ENCODE measurements at places on chromosomes 16 and 17. TPM values are rescaled to one million over a fixed set of nuclear protein-coding genes. Genes with fewer than 3 reads are reported as not detected.

- DNase-seq: no peak
Measured at GRCh38 chr17:77640916-77641605, 317.4 kb upstream of the TNRC6C start.

DNA sequence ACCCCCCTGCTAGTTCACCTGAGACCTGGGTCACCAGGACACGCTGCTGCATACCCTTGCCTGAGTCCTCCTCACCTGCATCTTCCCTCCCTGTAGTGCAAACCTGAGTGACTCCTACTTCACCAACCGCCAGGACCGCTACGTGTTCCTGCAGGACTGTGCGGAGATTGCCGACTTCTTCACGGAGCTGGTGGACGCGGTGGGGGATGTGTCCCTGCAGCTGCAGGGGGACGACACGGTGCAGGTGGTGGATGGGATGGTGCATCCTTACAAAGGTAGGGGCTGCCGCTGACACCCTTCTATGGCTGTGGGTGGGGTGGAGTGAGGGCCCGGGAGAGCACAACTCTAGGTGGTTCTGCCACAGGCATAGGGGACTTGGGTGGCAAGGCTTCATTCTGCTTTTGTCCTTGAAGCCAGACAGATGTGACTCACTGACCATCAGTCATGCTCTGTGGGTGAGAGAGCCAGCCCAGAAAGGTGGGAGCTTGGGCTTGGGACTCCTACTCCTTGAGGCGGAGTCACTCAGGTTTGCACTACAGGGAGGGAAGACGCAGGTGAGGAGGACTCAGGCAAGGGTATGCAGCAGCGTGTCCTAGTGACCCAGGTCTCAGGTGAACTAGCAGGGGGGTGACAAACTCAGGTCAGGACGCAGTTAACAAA is 22.3 kb downstream of the PGS1 start:
- no peak for DNase-seq

DNA sequence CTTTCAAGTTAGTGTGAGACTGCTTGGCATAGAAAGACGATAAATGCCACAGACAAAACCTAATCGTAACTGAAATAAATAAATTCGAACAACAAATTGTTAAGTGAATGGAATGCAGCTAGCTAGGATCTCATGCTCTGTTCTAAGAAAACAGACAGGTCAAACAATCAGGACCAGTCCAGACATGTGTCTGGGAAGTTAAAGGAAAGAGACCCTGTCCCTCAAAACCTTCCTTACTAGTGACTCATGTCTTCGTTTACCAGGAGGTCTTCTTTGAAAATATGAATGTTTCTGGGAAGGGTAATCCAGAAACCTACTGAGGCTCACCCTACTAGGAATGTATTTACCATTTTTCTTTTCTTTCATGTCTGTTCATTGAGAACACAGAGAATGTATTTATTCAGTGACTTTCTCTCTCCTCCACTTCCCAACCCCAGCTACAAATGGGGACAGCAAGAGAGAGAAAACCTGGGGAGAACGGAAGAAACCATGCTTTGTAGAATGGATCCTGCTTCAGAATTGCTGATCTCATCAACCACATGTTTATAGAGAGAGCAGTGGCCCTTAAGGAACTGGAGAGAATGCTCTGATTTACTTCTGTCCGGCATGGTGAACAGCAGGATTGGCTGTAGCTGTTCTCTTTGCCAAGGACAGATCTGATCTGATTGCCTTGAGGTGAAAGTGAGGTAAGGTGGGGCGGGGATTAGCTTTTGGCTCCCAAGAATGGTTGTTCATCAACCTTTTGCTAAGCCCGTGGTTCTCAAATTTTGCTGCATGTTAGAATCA is 39.4 kb upstream of the DHX8 start:
- DNase-seq: no peak

DNA sequence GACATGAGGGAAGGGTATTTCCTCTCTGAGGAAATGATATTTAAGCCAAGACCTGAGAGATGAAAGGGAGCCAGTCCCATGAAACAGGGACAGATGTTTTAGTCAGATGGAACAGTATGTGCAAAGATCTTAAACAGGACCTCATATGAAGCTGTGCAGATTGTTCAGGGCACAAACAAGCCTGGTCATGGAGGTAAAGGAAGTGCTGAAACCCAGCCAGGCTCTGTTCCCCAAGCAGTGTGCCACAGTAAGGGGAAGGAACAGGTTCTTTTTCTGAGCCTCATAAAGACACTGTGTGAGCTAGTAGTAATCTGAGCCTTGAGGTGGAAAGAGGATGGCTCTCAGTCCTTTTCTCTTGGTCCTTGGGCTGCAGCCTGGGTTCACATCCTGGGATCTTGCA is 159.9 kb downstream of the ANKFN1 start:
- DNase-seq: no peak

DNA sequence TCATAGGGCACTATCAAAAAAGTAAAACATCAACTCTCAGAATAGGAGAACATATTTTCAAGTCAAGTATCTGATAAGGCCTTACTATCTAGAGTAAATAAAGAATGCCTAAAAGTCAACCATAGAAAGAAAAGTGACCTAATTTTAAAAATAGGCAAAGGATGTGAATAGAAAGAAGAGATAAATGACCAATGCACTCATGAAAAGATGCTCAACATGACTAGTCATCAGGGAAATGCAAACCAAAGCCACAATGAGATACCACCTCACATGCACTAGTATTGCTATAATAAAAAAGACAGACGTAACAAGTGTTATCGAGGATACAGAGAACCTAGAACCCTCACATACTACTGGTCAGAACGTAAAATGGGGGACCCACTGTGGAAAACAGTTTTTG is 90.8 kb downstream of the DYNLRB2 start:
- DNase-seq: no peak

DNA sequence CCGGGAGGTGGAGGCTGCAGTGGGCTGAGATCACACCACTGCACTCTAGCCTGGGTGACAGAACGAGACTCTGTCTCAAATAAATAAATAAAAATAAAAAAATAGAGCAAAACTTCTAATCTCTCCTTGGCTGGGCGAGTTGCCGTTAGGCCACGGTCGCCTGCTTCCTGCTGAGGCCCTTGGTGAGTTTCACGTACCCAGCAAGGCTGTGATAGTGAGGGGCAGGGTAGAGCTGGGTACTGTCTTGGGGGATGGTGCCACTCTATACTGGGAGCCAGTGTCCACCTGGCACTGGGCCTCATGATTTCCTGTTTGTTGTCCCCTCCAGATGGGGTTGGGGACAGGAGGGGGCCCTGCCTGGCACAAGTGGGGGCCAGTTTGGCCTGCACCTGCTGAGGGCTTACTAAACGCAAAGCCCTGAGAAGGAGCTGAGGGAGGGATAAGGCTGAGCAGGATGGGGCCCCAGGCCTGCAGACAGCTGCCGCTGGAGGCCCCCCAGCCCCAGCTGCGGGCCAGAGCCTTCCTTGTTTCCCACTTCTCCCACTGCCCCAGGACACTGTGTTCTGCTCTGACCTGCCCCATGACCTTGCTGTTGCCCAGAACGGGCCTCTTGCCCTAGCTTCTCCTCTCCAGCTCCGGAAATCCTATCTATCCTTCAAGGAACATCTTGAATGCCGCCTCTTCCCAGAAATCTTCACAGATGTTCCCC is 25.4 kb downstream of the GJD3 start:
- peak; percentile 9 for DNase-seq

DNA sequence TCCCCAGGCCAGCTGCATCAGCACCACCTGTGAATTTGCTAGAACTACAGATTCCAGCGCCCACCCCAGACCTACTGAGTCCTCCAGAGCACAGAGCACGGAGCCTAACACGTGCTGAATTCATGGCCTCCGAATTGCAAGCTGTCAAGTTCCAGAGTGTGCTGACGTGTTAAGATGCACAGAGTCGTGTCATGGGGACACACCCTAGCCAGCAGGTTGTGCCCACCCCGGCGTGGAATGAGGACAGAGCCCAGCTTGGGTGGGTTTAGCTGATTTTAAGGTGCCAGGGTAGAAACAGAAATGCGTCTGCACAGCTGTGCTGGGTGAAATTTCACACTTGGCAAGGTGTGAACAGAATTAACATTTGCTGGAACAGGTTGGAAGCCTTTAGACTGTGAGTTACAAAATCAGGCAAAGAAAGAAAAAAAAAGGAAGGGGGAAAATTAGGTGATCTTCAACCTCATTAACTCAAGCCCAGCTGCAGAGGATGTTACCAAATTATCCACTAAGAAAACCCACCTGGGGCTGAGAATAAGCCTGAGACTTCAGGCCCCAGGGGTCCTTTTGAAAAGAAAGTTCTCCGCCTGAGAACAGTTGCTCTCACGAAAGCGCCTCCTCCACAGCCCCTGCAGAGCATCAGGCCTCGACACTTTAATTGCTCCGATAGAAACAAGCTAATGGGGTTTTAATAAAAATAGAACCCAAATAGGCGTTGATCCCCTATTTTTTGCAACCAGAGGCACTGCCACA is 27.1 kb downstream of the GINS3 start:
- no peak for DNase-seq

DNA sequence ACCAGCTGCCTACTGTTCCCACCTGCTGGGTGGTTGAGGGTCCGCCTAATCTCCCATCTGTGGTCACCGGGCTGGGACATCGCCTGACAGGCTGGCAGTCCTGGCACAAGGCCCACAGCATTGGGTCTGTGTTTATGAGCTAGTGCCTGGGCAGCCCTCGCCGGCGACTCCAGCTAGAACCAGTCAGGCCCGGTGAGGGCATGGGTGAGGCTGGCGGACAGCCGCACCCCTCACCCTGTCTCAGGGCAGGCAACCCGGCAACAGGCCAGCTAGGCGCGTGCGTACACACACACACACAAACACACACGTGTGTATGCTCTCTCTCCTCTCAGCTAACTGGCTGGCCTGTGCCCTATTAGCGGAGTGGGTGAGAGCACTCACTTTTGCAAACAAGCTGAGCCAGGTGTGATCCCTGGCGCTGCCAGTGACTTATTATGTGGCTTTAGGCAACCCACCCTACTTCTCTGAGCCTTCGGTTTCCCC is 10.4 kb downstream of the HSD11B2 start:
- peak; percentile 95 for DNase-seq

- no peak for DNase-seq
Measured at GRCh38 chr17:40791787-40792436, 7.8 kb downstream of the KRT28 start.

DNA sequence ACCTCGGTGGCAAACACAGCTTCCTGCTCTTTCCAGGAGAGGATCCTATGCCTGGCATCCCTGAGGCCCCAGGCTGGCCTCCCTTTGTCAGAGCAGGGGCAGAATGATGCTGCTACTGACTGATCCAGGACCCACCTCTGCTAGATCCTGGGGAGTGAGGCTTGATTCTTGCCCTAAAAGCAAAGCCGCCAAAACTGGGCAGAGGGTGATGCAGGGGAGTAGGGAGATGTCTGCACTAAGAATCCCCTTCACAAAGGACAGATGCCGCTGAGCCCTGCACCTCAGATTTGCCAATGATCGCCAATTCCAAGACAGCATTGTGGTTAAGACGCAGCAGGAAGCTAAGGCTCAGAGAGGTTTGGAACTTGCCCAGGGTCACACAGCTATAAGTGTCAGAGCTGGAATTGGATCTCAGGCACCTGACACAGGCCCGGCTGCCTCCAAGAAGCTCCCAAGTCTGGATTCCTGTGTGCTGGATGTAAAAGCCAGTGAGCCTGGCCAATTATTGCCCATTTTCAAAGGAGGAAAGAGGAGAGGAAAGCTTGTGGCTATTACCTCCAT is 60.7 kb upstream of the TNRC6C start:
- no peak for DNase-seq

DNA sequence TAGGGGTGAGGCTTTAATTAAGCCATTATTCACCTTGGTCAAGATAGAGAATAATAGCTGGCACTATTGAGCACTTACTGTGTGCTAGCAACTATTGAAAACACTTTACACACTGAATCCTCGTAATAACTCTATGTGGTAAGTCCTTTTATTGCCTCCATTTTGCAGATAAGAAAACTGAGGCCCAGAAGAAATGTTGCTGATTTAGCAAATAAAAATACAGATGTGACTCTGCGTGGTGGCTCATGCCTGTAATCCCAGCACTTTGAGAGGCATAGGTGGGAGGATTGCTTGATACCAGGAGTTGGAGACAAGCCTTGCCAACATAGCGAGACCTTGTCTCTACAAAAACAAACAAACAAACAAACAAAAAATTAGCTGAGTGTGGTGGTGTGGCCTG is 19.4 kb downstream of the OTOA start:
- DNase-seq: no peak

DNA sequence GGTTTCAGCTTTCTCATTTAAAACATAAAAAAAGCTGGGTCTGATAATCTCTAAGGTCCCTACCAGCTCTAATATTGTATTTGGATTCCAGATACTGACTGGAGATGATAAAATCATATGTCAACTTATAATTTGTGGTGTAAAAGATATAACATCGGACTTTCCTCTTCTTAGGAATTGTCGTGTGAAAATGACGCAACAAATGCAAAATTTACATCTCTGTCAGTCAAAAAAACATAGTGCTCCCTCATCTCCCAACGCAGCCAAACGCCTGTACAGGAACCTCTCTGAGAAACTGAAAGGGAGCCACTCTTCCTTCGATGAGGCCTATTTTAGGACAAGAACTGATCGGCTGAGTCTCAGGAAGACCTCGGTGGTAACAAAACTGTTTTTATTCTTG is 197.3 kb downstream of the ANKFN1 start:
- no peak for DNase-seq

- DNase-seq: no peak
Measured at GRCh38 chr17:58309918-58310259, 18.7 kb downstream of the TSPOAP1 start.

- no peak for DNase-seq
Measured at GRCh38 chr16:35377142-35377541, 1917.7 kb downstream of the TP53TG3F start.

DNA sequence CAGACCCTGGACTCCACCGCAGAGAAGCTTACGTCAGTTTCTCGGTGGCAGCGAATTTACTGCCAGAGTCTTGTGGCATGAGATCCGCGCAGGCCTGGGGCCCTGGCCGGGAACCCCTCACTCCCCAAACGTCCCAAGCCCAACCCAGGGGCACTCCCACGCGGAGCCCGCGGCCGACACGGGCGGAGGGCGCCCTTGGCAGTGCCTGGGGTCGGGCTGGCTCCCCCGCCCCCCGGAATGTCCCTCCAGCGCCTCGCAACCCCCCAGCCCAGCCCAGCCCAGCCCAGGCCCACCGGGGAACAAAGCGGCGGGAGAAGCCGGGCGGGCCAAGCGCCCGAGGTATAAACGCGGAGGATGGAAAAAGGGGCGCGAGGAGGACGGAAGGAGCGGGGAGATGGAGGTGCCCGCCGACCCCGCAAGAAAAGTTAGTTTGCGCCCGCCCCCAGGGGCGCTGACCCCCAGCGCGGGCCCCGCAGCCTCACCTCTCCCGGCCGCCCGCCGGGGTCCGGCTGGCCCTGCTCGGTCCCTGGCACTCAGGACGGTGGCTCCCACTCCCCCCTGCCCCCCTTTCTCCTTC is 330 bp downstream of the CASKIN2 start:
- DNase-seq: no peak

- DNase-seq: no peak
Measured at GRCh38 chr16:1762196-1762878, 9.0 kb downstream of the NME3 start.

- peak; percentile 93 for DNase-seq
Measured at GRCh38 chr17:41648411-41649195, 24.2 kb upstream of the KRT17 start.

GRCh38 chr17:30869005-30869404 is 37.0 kb downstream of the TEFM start:
- no peak for DNase-seq

Gene CACNG4
- not detected for total RNA-seq

Gene CDRT15
- not detected for total RNA-seq

Gene SCARF1
- total RNA-seq: 12.4 TPM

Gene OR1A1
- total RNA-seq: not detected

Gene ITGAD
- total RNA-seq: not detected

Gene STRADA
- total RNA-seq: 33.5 TPM

Gene CNGB1
- total RNA-seq: 1.00 TPM

Gene ATAD5
- total RNA-seq: 0.75 TPM

Gene C17orf100
- 1.7 TPM for total RNA-seq

Gene USH1G
- not detected for total RNA-seq

Gene KCTD11
- total RNA-seq: 8.2 TPM
